T-cell (primary cell): ENCODE measurements at places on chromosomes 1 and 21. TPM values are rescaled to one million over a fixed set of nuclear protein-coding genes. Genes with fewer than 3 reads are reported as not detected.

DNA sequence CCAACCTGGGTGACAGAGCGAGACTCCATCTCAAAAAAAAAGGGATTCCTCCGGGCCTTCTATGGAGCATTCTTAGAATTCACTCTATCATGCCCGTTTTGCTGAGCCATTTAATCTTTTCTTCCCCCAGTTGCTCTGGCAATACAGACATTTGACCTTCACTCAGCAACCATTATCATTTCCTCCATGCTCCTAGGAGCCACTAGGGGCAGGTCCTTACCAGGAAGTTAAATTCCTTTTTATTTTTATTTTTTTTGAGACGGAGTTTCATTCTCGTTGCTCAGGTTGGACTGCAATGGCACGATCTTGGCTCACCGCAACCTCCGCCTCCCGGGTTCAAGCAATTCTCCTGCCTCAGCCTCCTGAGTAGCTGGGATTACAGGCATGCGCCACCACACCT, 9.7 kb upstream of the CGN start:
- no peaks in the 10 kb centered on the region for H3K27me3 ChIP-seq
- H3K27ac ChIP-seq = no peak overlapping the region
- DNase-seq = no peak

GRCh38 chr1:176206006-176206960, 803 bp downstream of the COP1 start:
- H3K27ac ChIP-seq = peak overlapping the region; percentile 92
- peaks cover 22% of the 10 kb centered on the region for H3K4me1 ChIP-seq
- H3K4me3 ChIP-seq = peak overlapping the region; percentile 86
- no peaks in the 10 kb centered on the region for H3K27me3 ChIP-seq
- H3K36me3 ChIP-seq = no peaks in the 10 kb centered on the region

The PLPPR4 gene
- total RNA-seq = not detected

- H3K27ac ChIP-seq = no peak overlapping the region
- H3K4me1 ChIP-seq = no peaks in the 10 kb centered on the region
- peaks cover 59% of the 10 kb centered on the region for H3K36me3 ChIP-seq
- H3K27me3 ChIP-seq = no peaks in the 10 kb centered on the region
Measured at GRCh38 chr1:230249695-230250480, 176.2 kb downstream of the PGBD5 start.

The FMO3 gene
- not detected for total RNA-seq

The MAN1C1 gene
- 64.4 TPM for total RNA-seq

The CCDC185 gene
- not detected for total RNA-seq

The AMIGO1 gene
- total RNA-seq = 13.2 TPM

The HAO2 gene
- not detected for total RNA-seq

DNA sequence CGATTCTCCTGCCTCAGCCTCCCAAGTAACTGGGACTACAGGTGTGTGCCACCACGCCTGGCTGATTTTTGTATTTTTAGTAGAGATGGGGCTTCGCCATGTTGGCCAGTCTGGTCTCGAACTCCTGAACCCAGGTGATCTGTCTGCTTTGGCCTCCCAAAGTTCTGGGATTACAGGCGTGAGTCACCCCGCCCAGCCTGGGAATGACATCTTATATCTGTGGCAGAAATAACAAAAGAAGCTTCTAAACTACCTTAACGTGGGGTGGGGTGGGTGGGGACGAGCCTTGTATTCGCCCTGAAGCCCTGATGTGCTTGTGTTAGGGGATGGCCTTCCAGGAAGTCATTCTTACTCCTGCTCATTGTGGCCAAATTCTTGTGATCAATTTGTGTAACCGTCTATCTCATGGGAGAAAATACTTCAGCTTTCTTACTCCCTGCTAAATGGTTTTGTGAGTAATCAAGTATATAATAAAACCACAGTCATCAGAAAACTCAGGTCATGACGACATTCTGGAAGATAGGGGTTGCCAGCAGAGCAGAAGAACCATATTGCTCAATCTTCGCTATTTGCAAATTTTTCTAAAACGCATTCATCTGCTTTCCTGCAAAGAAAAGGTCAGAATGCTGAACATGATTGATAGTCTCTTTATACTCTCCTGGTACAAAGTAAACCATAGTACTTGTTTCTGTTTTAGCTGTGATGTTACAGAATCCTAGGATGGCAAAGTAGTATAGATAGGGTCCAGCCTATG, 63.2 kb downstream of the DIRAS3 start:
- H3K4me1 ChIP-seq = no peaks in the 10 kb centered on the region
- H3K4me3 ChIP-seq = no peak overlapping the region
- H3K27ac ChIP-seq = no peak overlapping the region
- no peaks in the 10 kb centered on the region for H3K27me3 ChIP-seq
- no peaks in the 10 kb centered on the region for H3K36me3 ChIP-seq
- DNase-seq = no peak

GRCh38 chr1:231032963-231033362, 7.1 kb downstream of the FAM89A start:
- peaks cover 2% of the 10 kb centered on the region for H3K4me1 ChIP-seq
- DNase-seq = no peak

The PTCH2 gene
- 1.0 TPM for total RNA-seq

GRCh38 chr1:108117945-108118902, 81.9 kb downstream of the SLC25A24 start:
- H3K27ac ChIP-seq = no peak overlapping the region
- no peak for DNase-seq
- no peak overlapping the region for H3K4me3 ChIP-seq
- peaks cover 2% of the 10 kb centered on the region for H3K4me1 ChIP-seq
- no peaks in the 10 kb centered on the region for H3K36me3 ChIP-seq

- H3K4me1 ChIP-seq = no peaks in the 10 kb centered on the region
Measured at GRCh38 chr1:87686136-87686495, 357.4 kb downstream of the LMO4 start.

DNA sequence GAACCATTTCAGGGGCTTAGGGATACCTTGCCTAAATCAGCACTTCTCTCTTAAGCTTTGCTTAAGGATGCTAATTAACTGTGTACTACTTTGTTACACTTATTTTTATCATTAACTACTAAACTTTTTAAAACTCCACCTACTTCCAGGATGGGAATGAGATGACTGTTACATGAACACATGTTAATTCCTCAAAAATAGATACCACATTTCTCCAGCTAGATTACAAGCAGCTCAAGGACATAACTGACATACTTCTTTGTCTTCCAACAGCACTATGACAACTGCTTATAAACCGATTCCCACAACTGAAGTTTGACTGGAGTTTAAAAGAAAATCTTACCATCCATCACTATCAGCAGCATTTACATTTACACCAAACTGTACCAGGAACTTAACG, 53.7 kb downstream of the TP53BP2 start:
- no peak overlapping the region for H3K4me3 ChIP-seq
- H3K27me3 ChIP-seq = no peaks in the 10 kb centered on the region
- no peak overlapping the region for H3K27ac ChIP-seq

The OVAAL gene
- total RNA-seq = not detected

- H3K4me3 ChIP-seq = no peak overlapping the region
- no peaks in the 10 kb centered on the region for H3K27me3 ChIP-seq
- no peak for DNase-seq
- peaks cover 98% of the 10 kb centered on the region for H3K36me3 ChIP-seq
- peaks cover 25% of the 10 kb centered on the region for H3K4me1 ChIP-seq
- H3K27ac ChIP-seq = no peak overlapping the region
Measured at GRCh38 chr1:35180776-35181374, 12.1 kb downstream of the SFPQ start.

The NFASC gene
- total RNA-seq = not detected

The CASQ2 gene
- total RNA-seq = not detected

The MAP10 gene
- 1.5 TPM for total RNA-seq
